ENCODE measurements at places on chromosomes 7 and 10.

DNA sequence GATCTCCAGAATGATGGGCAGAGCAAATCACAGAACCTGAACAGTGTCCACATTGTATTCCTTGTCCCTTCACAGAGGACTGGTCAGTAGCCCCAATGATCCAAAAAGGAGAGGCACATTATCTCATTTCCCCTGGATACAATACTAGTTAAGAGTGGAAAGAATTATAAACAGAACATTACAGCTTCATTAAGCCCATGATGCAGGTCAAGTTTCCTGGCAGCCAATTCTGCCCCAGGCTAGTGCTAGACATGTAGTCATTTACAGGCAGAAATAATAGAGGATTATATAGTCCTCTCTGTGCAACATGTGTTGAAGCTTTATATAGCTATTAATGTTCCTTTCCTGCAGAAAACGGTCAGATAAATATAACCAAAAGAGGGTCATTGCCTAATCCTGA, 124.3 kb upstream of the WNT16 start:
- DNase-seq: no peak

- DNase-seq: no peak
Measured at GRCh38 chr7:136976504-136977251, 108.2 kb downstream of the CHRM2 start.

GRCh38 chr10:118383699-118384098, 41.6 kb upstream of the FAM204A start:
- no peak for DNase-seq

- DNase-seq: no peak
Measured at GRCh38 chr10:101450277-101451080, 96.5 kb downstream of the BTRC start.
